HFFc6 (cell line): ENCODE measurements at places on chromosomes 1 and 21. TPM values are rescaled to one million over a fixed set of nuclear protein-coding genes. Genes with fewer than 3 reads are reported as not detected.
A peak's percentile ranks its signal among the peaks of the same experiment; 100 is the strongest.

GRCh38 chr1:31811605-31812004, 4.2 kb downstream of the SPOCD1 start:
- peak; percentile 53 for DNase-seq
- no peaks in the 10 kb centered on the region; the same call in 1 of the 2 replicates for H3K27me3 ChIP-seq
- H3K4me1 ChIP-seq, result peaks cover 5% of the 10 kb centered on the region; the same call in 1 of the 2 replicates
- H3K27ac ChIP-seq, result no peak overlapping the region
- H3K36me3 ChIP-seq, result no peaks in the 10 kb centered on the region

GRCh38 chr1:85406887-85407533, 57.9 kb downstream of the DDAH1 start:
- peaks cover 70% of the 10 kb centered on the region for H3K4me1 ChIP-seq
- peak overlapping the region; percentile 76 for H3K4me3 ChIP-seq
- DNase-seq, result peak; percentile 90
- H3K27ac ChIP-seq, result peak overlapping the region; percentile 98
- H3K27me3 ChIP-seq, result peaks cover 5% of the 10 kb centered on the region; the same call in 1 of the 2 replicates

Gene BRINP3
- total RNA-seq, result not detected in 2 replicates

- no peaks in the 10 kb centered on the region for H3K36me3 ChIP-seq
- H3K4me3 ChIP-seq, result no peak overlapping the region
- H3K4me1 ChIP-seq, result no peaks in the 10 kb centered on the region
- no peak overlapping the region for H3K27ac ChIP-seq
- DNase-seq, result no peak
Measured at GRCh38 chr1:110859062-110859461, 13.9 kb upstream of the CD53 start.

Gene C1orf226
- total RNA-seq, result 0.11 to 0.74 TPM (median 0.35 TPM) in 3 replicates

DNA sequence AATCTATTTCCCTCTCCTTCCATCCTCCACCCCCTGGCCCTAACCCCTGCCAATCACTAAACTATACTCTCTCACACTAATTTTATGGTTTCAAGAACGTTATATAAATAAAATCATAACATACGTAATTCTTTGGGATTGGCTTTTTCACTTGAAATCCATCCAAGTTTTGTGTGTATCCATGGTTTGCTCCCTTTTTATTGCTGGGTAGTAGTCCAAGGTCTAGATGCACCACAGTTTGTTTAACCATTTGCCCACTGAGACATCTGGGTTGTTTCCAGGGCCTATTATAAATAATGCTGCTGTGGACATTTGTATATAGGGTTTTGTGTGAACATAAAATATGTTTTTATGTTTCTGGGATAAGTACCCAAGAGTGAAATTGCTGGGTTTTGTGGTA, 61.4 kb downstream of the TEX35 start:
- no peak overlapping the region for H3K27ac ChIP-seq
- no peaks in the 10 kb centered on the region for H3K36me3 ChIP-seq
- H3K27me3 ChIP-seq, result no peaks in the 10 kb centered on the region
- peaks cover 15% of the 10 kb centered on the region for H3K4me1 ChIP-seq
